ENCODE measurements at places on chromosomes 12 and 14.

DNA sequence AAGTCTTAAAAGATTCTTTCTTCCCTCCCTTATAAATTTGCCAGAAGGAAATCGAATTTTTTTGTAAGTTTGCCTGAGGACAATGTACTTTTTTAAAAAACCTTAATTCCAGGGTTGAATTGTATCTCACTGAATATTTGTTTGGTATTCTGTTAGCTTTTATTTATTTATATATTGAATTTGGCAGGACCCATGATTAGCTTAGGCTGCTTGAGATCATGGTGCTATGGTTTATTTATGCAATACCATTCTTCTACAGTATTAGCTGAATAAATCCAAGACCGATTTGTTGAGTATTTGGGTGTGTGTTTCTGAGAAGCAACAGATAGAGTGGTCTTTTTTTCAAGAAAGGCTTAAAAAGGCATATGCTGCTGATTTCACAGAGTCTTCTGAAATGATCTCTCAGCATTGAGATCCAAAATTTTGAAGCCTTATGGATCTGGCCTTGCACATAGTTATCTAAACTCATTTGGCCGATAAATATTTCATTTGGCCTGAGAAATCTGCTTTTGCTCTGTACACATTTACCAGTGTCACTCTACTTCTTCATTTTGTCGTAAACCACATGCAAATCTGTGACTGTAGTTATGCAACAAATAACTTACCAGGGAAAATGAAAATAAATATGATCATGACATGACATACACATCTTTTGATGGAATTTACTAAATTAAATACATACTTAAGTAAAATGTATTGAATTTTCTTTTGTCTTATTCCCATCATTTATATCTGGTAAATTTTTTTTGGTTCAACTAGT is 265.8 kb upstream of the FLRT2 start:
- no peak for DNase-seq

GRCh38 chr12:130246560-130246959 is 84.3 kb downstream of the FZD10 start:
- no peak for DNase-seq

- no peak for DNase-seq
Observed at GRCh38 chr14:21320913-21321312, 41.0 kb downstream of the RPGRIP1 start.

- DNase-seq = no peak
Observed at GRCh38 chr12:95130096-95130495, 56.7 kb upstream of the NR2C1 start.

GRCh38 chr12:47382305-47382704 is 302.5 kb upstream of the AMIGO2 start:
- no peak for DNase-seq

DNA sequence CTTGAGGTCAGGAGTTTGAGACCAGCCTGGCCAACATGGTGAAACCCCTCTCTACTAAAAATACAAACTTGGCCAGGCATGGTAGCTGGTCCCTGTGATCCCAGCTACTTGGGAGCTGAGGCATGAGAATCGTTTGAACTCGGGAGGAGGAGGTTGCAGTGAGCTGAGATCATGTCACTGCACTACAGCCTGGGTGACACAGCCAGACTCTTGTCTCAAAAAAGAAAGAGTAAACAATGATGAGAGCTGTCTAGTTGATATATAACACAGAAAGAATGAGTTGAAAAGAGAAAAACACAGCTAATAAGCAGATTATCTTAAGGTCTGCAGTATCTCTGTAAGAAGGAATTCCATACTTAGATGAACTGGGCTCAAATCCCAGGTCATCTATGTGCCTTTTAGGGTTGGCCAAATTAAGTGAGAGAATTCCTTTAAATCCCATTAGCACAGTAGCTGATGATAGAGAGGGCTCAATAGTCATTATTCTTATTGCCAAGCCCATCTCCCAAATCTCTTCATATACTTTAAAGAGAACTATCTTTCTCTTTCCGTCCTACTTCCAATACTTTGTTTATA is 31.1 kb upstream of the STRAP start:
- DNase-seq = no peak

- DNase-seq = no peak
Observed at GRCh38 chr12:3680919-3681594, 71.9 kb downstream of the CRACR2A start.

GRCh38 chr12:65005716-65006115 is 115.4 kb downstream of the WIF1 start:
- no peak for DNase-seq

DNA sequence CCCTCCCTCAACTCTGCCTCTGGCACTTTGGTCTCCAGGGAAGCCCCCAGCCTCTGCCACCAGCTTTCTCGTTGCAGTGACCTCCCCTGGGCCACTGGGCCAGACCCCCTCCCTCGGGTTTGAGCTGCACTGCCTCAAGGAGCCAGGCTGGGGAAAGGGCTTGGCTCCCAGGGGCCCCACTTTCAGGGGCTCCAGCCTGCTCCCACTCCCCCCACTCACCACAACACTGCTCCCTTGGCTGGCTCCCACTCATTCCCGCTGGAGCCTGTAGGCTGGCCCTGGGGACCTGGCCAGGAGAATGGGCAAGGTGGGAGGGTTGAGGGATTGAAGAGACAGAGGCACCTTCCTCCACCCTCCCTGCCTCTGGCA is 19.3 kb upstream of the KIF26A start:
- no peak for DNase-seq

- DNase-seq = peak; percentile 19
Observed at GRCh38 chr12:15979096-15980092, 68.3 kb downstream of the DERA start.

Data from GM10248 (cell line).